ENCODE measurements at places on chromosomes 3 and 15.

- no peak for DNase-seq
Observed at GRCh38 chr3:106542101-106542769, 673.4 kb upstream of the CBLB start.

DNA sequence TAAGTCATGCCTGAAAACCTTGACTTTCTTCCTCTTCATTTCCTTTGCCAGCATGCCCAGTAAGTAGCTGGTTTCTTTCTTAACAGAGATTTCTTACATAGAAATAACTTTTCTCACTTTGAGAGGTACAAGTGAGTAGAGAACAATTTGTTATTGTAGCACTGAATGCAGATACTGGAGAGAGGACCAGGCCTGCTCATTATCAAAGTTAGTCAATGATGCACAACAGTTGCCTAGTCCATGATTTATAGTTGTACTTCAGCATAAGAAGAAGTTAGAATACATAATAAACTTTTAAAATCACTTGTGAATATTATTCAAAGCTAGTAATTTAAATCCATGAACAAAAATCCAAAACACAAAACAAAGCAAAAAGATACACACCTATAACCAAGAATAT, 213.0 kb downstream of the PCCB start:
- DNase-seq, result no peak

GRCh38 chr15:98609144-98609852, 39.0 kb upstream of the IGF1R start:
- DNase-seq, result no peak

DNA sequence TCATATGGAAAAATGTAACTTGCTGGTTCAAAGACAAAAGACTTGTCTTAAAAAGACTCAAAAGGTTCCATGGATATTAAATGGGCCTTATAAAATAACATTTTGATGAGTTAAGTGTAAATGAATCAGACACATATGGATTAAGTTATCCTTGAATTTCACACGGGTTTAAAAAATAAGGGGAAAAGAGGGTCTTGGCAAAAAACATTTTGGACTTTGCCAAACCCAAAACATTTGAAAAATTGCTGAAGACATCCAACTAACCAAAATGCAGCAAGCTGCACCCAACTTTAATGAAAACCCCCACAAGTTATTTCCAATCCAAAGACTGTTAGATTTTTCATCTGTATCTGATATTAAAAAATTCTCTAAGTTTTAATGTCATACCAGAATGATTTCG, 200.7 kb downstream of the MEIS2 start:
- no peak for DNase-seq

GRCh38 chr15:68421115-68421551, 10.8 kb downstream of the ITGA11 start:
- no peak for DNase-seq

DNA sequence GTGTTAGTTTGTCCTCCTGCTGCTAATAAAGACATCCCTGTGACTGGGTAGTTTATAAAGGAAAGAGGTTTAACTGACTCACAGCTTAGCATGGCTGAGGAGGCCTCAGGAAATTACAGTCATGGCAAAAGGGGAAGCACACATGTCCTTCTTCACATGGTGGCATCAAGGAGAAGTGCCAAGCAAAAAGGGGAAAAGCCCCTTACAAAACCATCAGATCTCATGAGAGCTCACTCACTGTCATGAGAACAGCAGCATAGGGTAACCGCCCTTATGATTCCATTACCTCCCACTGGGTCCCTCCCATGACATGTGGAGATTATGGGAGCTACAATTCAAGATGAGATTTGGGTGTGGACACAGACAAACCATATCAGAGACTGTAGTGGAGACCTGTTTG, 27.0 kb downstream of the TM2D3 start:
- no peak for DNase-seq

GRCh38 chr15:85128621-85129020, 147.0 kb downstream of the PDE8A start:
- DNase-seq, result no peak

DNA sequence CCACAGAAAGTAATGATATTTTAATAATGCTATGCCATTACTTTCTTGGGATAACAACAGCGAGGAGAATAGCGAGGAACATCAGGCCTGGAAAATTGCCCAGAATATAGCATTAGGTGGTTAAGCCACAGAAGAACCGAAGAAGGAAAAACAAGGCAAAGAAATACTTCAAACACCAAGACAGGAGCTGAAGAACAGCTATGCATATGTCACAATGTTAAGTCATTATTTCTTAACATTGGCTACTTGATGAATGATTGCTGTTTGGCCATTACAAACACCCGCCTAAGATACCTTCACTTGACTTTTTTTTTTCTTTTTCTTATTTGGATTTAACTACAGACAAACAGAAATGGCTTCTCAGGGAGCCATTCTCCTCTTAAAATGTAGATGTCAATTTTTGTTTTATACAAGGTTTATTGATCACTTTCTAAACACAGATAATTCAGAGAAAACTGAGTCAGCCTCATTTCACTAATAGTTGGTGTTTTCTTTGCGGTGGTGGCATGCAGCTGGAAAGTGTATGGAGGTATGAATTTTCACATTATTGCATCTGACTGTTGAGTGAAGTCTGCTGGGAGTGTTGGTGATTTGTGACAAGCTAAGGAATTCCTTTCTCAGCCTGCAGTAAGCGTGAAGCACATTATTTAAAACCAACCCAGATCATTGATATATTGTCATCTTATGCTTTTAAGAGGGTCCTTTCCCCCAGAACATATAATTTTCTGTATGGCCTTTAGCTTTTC, 705.7 kb upstream of the NR2F2 start:
- DNase-seq, result no peak

GRCh38 chr3:194540274-194540905, 53.6 kb upstream of the ATP13A3 start:
- DNase-seq, result no peak

DNA sequence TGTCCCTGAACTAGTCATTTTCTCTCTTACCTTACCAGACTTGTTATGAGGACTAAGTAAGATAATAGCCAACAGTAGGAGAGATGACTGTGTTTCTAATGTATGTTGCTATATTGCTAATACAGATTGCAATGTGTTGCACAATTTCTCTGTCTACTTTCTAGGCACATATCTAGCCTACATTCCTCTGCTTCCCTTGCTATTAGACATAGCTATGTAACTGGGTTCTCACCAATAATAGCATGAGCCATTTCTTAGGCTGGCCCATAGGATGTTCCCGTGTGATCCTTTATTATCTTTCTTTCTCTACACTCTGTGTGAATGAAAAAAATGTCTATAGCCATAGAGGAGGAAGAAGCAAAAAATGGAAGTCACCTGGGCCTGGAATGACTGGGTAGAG, 6.8 kb upstream of the LRRN1 start:
- no peak for DNase-seq

GRCh38 chr3:174010907-174011306, 613.4 kb downstream of the NLGN1 start:
- no peak for DNase-seq

DNA sequence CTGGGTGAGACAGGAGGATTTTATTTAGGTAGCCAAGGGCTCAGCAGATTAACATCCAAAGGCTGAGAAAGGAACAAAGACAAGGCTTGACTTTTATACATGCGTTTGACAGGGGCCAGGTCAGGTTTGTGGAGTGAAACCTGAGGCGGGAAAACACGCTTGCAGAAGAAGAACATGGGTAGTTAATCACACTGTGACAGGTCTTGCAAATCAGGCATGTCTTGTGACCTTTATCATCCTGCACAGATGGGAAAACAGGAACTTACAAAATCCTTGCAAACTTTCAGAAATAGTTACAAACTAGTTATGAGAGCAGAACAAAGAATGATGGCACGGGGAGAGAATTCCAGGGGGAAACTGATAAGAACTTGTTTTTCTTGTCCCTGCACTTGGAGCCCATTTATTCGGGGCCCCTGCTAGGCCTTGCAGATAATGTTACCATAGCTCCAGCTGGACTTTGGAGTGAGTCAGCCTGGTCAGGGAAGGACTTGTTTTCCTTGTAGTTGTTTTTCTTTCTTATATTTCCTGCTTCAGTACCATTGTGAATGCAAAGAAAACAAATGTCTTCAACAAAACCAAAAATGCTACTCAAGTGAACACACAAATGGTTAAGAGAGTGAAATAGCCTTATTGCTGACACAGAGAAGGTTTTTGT, 965.9 kb upstream of the ROBO1 start:
- DNase-seq, result no peak

- DNase-seq, result no peak
Observed at GRCh38 chr15:25838191-25838870, 24.8 kb downstream of the ATP10A start.

- DNase-seq, result no peak
Observed at GRCh38 chr3:127135241-127136023, 57.5 kb upstream of the PRR23E start.

DNA sequence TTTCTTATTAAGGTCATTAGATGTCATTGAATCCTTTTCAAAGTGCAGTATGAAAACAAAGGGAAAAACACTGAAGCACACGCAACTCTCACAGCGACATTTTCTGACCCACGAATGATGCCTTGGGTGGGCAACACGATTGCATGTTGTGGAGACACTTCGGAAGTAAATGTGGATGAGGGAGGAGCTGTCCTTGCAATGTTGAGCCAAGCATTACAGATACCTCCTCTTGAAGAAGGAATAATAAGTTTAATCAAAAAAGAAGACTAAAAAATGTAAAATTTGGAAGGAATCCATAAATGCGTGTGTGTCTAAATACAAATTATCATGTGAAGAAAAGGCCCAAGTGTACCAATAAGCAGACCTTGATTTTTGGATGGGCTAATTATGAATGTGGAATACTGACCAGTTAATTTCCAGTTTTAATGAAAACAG, 16.9 kb downstream of the THBS1 start:
- no peak for DNase-seq

DNA sequence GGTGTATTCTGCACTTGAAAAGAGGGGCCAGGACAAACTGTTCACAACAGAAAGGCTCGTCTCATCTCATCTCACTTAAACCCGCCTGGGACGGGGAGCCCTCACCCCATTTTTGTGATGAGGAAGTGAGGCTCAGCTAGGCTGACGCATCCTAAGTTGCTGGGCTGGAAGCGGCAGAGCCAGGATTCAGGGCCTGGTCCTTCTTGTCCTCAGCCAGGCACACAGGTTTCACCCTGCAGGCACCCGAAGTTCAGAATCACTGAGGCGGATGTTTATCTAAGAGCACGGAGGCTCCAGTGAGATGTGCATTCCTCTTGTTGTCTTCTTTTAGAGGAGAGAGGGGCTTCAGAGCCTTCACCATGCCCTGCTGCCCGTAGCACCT, 51.1 kb upstream of the PLXNA1 start:
- DNase-seq, result no peak

DNA sequence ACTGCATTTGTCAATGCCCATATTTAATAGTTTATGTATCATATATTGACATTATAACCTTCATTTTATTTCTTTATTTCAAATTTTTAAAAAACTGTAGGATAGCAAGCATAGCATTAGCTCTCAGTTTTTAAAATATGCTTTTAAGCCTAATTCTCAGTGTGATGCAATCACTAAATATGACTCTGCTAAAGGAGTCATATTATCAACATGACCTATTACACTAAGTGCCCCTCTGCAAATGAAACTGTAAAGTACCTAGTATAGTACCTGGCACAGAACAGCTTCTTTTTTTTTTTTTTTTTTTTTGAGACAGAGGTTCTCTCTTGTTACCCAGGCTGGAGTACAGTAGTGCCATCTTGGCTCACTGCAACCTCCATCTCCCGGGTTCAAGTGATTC, 179.4 kb upstream of the CGNL1 start:
- no peak for DNase-seq

- DNase-seq, result no peak
Observed at GRCh38 chr3:115062009-115062408, 85.1 kb downstream of the ZBTB20 start.

- DNase-seq, result no peak
Observed at GRCh38 chr3:106251160-106251892, 382.5 kb upstream of the CBLB start.

DNA sequence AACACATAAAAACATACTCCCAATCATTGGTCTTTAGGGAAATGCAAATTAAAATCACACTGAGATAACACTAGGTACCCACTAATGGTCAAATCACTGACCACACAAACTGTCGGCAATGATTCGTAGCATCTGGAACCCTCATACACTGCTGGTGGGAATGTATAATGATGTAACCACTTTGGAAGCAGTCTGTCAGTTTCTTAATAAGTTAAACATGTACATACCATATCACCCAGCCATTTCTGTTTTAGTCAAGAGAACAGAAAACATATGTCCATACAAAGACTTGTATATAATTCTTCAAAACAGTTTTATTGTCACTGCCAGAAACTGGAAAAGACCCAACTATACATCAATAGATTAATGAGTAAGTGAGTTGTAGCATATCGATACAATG, 63.3 kb upstream of the LRRC3B start:
- no peak for DNase-seq

DNA sequence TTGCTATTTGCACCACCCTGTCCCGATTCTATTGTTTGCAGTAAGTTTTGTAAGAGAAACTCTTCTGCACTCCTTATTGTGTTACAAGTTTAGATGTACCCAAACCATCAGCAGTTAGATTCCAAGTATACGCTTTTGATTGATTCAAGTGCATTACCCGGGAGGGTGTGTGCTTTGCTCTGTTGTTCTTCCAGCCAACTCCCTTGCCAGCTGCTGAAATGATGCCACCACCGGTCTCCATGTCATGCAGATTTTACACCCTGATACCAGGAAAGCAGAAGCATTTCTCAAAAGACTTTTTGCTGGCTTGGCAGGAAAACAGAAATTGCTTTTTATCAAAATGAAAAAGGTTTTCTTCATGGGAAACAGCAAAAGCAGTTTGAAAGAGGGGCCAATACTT, 1006.6 kb upstream of the CFAP20DC start:
- DNase-seq, result no peak

GRCh38 chr3:136171097-136171542, 25.0 kb downstream of the MSL2 start:
- DNase-seq, result no peak

- DNase-seq, result no peak
Observed at GRCh38 chr3:39849992-39850715, 40.7 kb downstream of the MYRIP start.

- DNase-seq, result no peak
Observed at GRCh38 chr3:13934315-13934714, 54.4 kb upstream of the WNT7A start.

- DNase-seq, result no peak
Observed at GRCh38 chr15:52870015-52870414, 79.9 kb upstream of the ONECUT1 start.

DNA sequence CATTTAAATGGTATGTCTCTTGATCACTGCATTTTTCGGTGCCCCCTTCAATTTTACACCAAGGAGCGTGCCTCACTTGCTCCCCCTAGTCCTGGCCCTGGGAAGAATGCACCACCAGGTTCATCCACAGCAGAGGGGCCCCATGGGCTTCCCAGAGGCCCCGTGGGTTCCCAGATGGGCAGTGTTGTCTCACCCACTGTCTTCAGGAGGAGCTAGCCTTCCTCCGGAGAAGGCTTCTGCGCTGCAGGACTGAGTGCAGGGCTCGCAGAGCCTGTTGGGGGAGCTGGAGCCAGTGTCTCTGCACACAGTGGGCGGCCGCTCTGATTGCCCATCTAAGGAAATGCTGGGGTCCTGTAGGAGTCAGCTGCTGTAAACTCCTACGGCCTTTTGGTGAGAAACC, 45.9 kb downstream of the POLR2M start:
- DNase-seq, result no peak

GRCh38 chr15:83379579-83379959, 67.6 kb upstream of the SH3GL3 start:
- DNase-seq, result no peak

Measured in stimulated activated CD4-positive, alpha-beta T cell treated with anti-CD3 and anti-CD28 coated beads, TNF-alpha, amount 100 ng/mL, for 4 hours (primary cell).